Endodermal cell (in vitro differentiated cells): ENCODE measurements at places on chromosomes 7 and 10. TPM values are rescaled to one million over a fixed set of nuclear protein-coding genes. Genes with fewer than 3 reads are reported as not detected.

MSS51 gene
- 1.3 to 3.9 TPM (median 3.7 TPM) in 3 replicates for total RNA-seq

PAPOLB gene
- 0.90 and 1.8 TPM in 2 replicates for total RNA-seq

ZMYND11 gene
- total RNA-seq = 34.2 and 36.4 TPM in 2 replicates

DNA sequence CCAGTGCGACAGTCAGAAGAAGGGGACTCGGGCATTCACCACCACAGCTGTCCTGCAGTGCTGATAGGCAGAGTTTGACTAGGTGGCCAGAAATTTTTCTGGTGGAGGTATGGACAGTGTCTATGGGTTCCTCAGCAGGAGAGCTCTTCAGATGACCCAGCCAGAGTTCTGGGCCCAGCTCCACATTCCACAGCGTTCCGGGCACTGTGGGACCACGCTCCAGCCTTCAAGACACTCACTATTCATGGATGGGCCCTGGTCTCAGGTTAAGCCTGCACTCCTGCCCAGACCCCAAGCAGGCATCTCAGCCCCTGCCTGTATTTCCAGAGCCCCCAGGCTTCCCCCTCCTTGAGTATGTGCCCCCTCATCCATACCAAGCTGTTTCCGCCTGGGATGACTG, 497.0 kb upstream of the FOXK1 start:
- DNase-seq = no peak
- no peaks in the 10 kb centered on the region for H3K4me1 ChIP-seq
- H3K36me3 ChIP-seq = no peaks in the 10 kb centered on the region

- peaks cover 3% of the 10 kb centered on the region for H3K4me1 ChIP-seq
- H3K36me3 ChIP-seq = no peaks in the 10 kb centered on the region
- no peak overlapping the region for H3K27ac ChIP-seq
- no peaks in the 10 kb centered on the region for H3K27me3 ChIP-seq
These were observed 162.9 kb upstream of the PRSS58 start for GRCh38 chr7:142420554-142421362.

GRCh38 chr10:97089209-97089870, 96.4 kb downstream of the SLIT1 start:
- H3K4me1 ChIP-seq = peaks cover 5% of the 10 kb centered on the region
- no peaks in the 10 kb centered on the region for H3K27me3 ChIP-seq
- no peaks in the 10 kb centered on the region for H3K36me3 ChIP-seq
- no peak overlapping the region for H3K4me3 ChIP-seq
- peak; percentile 84 for DNase-seq
